Activated naive CD4-positive, alpha-beta T cell treated with anti-CD3 and anti-CD28 coated beads, Interleukin-2, amount 10 ng/mL, durations not matched to agents 5 hours and 36 hours (primary cell): ENCODE measurements at places on chromosomes 4 and X. TPM values are rescaled to one million over a fixed set of nuclear protein-coding genes. Genes with fewer than 3 reads are reported as not detected.

The ZMAT1 gene
- 6.0 TPM for total RNA-seq

The TMPRSS11A gene
- total RNA-seq = not detected

The PALLD gene
- total RNA-seq = 0.66 TPM

The NXF2B gene
- total RNA-seq = not detected

The GATA1 gene
- total RNA-seq = not detected

The FAM9B gene
- total RNA-seq = not detected

The GDPD2 gene
- total RNA-seq = 0.33 TPM

The ATP10D gene
- 4.1 TPM for total RNA-seq

The AWAT2 gene
- not detected for total RNA-seq

The GRID2 gene
- not detected for total RNA-seq

The UXT gene
- 206 TPM for total RNA-seq

The ATP6AP2 gene
- total RNA-seq = 64.1 TPM

The SMIM31 gene
- total RNA-seq = not detected

The RASGEF1B gene
- total RNA-seq = 2.6 TPM

The ADGRG2 gene
- total RNA-seq = not detected

The STS gene
- 1.1 TPM for total RNA-seq

The SSX1 gene
- not detected for total RNA-seq

The DMRTC1 gene
- total RNA-seq = not detected

The MID2 gene
- total RNA-seq = 5.0 TPM

The SATL1 gene
- total RNA-seq = not detected

The GABRG1 gene
- total RNA-seq = not detected
